ENCODE measurements at places on chromosomes 16 and 17. TPM values are rescaled to one million over a fixed set of nuclear protein-coding genes. Genes with fewer than 3 reads are reported as not detected.

EVPLL gene
- 0.35 TPM for total RNA-seq

TNS4 gene
- total RNA-seq: not detected

UTP4 gene
- total RNA-seq: 16.3 TPM

KRT33A gene
- not detected for total RNA-seq

ARHGDIG gene
- not detected for total RNA-seq

CCL3 gene
- not detected for total RNA-seq
